ENCODE measurements at places on chromosomes 1 and 21.

DNA sequence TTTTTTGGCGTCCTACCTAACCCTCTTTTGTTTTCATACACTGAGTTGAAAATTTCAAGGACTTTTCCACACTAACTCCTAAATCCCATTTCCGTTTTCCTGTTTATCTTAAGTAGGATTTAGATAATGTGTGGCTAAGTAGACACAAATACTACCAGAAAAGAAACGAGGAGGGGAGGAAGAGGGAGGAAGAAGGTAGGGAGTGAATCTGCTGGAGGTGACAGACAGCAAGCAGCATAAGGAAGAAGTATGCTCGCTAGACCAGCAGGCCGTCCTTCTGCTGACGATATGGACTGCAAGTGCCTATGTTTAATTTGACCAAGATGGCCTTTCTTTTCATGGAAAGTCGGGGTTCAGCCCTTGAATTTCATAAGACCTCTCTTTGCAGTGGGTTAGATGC, 256.9 kb upstream of the RAB4A start:
- no peak for DNase-seq

DNA sequence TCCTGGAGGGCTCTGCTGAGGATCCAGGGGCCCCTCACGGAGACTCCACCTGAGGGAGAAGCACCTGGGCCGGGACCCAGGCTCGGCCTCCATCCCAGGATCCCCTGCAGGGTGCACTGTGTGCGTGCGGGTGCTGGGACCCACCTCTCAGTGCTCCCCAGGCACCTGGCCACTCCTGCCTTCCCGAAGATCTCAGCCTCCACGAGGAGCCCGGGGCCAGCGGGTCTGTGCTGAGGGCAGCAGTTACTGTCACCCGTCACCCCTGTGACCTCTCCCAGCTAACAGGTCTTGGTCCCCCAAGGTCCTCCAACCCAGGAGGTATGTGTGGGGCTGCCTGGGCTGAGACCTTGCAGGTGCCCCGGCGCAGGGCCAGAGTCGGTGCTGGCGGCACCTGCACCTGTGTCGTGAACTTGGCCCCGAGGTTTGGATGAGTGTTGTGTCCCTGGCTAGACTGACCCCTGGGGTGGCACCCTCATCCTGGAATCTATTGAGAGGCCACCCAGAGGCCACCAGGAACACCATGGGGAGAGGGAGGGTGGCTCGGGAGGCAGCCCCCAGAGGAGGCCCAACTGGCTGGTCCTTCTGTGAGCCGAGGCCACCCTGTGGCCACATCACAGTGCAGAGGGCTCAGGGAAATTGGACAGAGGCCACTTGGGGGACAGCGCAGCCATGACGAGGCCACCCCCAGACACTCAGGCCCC, 17.7 kb downstream of the MORN1 start:
- DNase-seq, result no peak

DNA sequence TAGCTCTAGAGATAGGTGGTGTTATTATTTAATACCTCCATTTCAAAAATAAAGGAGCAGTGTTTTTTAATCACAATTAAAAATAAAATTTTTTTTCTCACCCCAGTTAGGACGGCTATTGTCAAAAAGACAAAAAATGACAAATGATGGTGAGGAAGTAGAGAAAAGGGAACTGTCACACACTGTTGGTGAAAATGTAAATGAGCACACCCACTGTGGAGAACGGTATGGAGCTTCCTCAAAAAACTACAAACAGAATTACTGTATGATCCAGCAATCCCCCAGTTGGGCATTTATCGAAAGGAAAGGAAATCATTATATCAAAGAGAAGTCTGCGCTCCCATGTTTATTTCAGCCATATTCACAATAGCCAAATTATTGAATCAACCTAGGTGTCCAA, 148.7 kb upstream of the NR5A2 start:
- no peak for DNase-seq

GRCh38 chr1:1099506-1100183, 16.2 kb downstream of the C1orf159 start:
- DNase-seq, result no peak

DNA sequence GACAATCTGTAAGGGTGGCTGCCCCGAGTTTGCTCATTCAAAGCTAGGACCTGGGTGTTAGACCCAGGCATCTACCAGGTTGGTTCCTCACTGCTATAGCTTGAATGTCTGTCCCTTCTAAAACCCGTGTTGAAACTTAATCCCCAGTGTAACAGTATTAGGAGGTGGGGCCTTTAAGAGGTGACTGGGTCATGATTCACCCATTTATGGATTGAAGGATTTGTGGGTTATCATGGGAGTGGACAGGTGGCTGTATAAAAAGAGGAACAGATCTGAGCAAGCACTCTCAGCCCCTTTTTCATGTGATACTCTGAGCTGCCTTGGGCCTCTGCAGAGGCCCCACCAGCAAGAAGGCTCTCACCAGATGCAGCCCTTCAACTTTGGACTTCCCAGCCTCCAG, 29.4 kb downstream of the PSMG1 start:
- no peak for DNase-seq

- DNase-seq, result no peak
Observed at GRCh38 chr1:20640183-20640597, 6.9 kb downstream of the PINK1 start.

GRCh38 chr1:168455764-168456163, 88.0 kb downstream of the XCL2 start:
- DNase-seq, result no peak

DNA sequence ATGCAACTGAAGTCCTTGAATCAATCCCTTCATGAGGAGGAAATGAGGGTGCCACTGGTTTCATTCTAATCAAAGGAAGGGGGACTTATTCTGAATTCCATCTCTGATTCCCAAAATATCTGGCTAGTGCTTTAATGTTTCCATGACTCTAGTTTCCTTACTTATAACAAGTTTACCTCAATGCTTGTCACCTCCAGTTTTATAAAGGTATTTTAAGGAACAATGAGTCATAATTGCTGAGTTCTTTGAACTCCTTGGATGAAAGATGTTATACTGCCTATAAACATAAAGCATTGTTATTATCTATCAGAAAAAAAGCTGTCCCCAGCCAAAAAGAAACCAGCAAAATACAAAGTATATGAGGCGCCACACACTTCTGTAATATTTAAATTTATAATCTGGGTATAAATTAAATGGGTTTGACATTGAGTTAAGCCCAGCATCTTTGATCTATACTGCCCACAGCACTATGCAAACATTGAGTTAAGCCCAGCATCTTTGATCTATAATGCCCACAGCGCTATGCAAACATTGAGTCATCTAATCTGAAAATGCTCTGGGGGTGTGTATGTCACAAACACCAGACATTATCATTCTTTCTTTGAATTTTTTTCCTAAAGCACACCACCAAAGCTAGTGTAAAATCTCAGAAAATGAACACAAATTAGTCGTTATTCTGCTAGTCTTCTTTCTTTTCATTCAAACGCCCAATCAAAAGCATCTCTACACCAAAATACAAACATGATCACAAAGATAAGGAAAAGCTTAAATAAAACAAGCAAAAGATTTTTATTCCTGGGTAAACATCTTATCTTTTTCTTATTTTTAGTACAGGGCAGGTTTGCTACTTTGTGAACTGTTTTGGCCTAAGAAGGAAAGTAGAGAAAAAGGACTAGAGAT, 11.5 kb upstream of the CXADR start:
- no peak for DNase-seq

GRCh38 chr1:212467843-212468482, 35.2 kb downstream of the NENF start:
- no peak for DNase-seq

DNA sequence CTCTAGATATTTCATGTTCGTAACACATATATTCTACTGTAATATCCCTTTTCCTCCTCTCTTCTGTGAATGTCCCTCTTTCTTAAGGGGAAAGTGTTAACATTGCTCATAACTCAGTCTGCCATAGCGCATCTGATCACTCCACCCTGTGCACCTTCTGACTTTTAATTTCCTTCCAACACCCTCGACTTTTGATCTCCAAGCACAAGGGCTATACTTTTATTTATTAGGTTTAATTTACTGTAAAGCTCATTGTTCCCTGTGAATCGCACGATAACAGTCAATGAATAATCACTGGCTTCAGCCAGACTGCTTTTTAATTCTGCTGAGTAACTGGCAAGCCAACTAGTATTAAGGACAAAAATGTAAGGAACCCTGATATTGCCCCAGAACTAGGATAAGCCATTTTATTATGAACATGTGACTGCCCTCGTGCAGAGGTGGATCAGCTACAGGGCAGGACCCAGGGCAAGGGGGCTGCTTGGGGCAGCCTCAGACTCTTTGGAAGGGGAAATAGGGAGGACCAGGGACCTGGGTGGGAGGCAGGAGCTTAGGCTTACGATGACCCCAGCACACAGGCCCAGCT, 2.6 kb upstream of the ETS2 start:
- DNase-seq, result no peak

- peak; percentile 59 for DNase-seq
Observed at GRCh38 chr1:101314244-101314643, 77.4 kb downstream of the S1PR1 start.

GRCh38 chr1:222931023-222931422, 116.2 kb downstream of the DISP1 start:
- DNase-seq, result no peak

DNA sequence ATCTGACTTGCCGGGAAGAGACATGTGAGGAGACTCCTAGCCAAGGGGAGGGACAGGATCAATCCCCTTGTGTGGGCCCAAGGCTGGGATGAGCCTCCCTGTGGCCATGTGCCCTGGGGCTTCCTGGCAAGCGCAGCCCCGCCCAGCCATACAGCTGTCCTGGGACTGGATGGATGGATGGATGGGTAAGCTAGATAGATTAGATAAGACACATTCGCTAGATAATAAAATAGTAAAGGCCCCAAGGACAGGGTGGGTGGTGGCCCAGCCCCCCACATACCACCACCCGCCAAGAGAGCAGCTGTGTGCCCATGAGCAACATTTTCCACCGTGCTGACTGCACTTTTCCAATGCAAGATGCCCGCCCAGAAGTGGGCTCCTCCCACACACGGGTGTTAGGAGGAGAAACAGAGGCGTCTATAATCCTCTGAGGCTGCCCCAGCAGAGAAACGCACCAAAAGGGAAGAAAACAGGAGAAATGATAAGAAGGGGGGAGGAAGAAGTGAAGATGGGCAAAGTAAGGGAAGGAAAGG, 25.1 kb downstream of the ZBTB17 start:
- DNase-seq, result no peak

GRCh38 chr1:3481836-3482375, 27.4 kb downstream of the ARHGEF16 start:
- no peak for DNase-seq

GRCh38 chr1:218439541-218440295, 94.6 kb downstream of the TGFB2 start:
- DNase-seq, result no peak

DNA sequence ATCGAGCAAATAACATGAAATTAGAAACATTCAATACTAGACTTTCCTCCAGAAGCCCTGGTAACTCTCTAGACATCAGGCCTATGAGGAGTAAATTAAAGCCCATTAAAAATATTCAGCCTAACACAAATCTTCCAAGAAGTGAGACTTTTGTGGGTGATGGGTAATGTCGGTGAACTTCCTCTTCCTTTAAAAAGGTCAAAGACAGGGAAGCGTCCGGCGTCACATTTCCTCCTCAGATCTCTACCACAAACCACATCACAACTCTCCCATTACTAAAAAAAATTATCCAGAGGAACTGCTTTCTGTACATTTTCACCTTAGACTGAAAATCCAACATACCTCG, 1.4 kb downstream of the EIF4G3 start:
- DNase-seq, result no peak

GRCh38 chr1:7127322-7128075, 342.2 kb downstream of the CAMTA1 start:
- no peak for DNase-seq

GRCh38 chr1:32106663-32107275, 1.1 kb upstream of the KPNA6 start:
- DNase-seq, result no peak

- no peak for DNase-seq
Observed at GRCh38 chr1:157597959-157598667, at the start of gene FCRL4. Gene FCRL4 (minus strand): TSS chr1:157598085. CDS start chr1:157597944, 141 bp downstream.

DNA sequence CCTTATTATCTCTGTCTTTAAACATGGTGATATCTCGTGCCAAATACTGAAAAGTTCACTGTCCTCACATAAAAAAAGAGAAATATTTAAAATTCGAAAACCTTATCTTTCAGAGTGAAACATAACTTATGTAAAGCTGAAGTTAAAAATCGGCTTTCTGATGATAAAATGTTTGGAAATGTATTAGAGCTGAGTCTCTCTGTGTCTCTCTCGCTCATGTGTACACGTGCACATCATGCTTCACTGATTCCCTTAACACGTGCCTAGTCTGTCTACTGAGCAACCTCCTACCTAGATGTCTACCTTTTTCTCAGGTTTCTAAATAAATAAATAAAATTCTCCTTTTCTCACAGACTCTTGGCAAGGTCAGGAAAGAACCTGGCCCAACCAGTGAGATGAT, 17.1 kb downstream of the HHIPL2 start:
- no peak for DNase-seq

DNA sequence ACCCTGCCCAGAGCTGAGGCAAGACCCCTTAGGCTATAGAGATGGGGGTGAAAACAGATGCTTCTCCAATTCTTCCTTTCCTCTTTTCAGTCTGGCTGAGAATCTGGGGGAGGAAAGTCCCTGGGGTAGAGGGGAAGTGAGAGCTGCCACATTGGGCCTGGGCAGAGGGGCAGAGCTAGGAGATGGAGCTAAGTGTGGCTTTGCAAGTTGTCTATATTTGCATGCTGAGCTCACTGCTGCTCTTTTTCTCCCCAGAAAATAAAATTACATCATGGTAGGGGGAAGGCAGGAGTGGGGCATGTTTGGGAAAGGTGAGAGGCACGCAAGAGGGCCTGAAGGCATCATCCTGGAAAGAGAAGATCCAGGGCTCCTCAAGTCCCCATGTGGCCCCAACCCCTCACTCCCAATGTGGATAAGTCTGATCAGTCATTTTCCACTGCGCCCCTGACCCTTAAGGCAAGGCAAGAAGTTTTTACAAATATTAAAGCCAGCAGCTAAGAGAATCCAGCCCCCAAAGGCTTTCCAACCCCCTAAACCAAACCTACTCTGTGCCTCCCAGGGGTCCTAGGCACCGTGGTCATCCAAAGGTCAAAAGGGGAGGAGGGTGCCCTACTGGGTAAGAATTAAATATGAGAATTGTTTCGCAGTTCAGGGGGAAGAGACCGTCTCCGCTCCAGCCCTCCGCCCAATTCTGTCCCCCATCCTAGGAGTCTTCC, 500 bp upstream of the PEA15 start:
- DNase-seq, result no peak

- DNase-seq, result no peak
Observed at GRCh38 chr1:152902636-152903035, 5.7 kb upstream of the IVL start.

- no peak for DNase-seq
Observed at GRCh38 chr1:213050745-213051126, 305 bp upstream of the RPS6KC1 start.

DNA sequence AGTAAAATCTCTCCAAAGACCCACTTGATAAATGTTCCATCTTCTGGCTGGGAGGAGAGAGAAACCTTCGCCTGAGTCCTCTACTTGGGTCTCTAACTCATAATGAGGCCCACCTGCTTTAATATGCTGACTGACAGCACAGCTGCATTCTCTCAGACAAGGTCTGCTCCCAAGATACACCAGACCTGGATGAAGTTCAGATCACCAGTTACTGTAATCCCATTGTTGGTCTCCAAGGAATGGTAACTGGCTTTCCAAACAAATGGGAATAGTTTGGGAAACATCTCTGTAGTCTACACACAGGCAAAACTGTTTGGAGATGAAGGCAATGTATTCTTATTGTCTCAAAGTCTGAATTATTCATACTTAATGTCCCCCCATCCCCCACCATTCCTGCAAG, 27.9 kb upstream of the COL24A1 start:
- no peak for DNase-seq

- no peak for DNase-seq
Observed at GRCh38 chr1:36304521-36304920, 1.6 kb upstream of the SH3D21 start.

- no peak for DNase-seq
Observed at GRCh38 chr1:156865258-156865657, 4.6 kb downstream of the NTRK1 start.
